ENCODE measurements at places on chromosomes 5 and 9. TPM values are rescaled to one million over a fixed set of nuclear protein-coding genes. Genes with fewer than 3 reads are reported as not detected.

GRCh38 chr9:127968700-127969383 is 11.9 kb downstream of the EEIG1 start:
- H3K36me3 ChIP-seq = no peaks in the 10 kb centered on the region
- no peaks in the 10 kb centered on the region for H3K27me3 ChIP-seq
- H3K4me3 ChIP-seq = no peak overlapping the region
- H3K4me1 ChIP-seq = peaks cover 68% of the 10 kb centered on the region
- DNase-seq = no peak

DNA sequence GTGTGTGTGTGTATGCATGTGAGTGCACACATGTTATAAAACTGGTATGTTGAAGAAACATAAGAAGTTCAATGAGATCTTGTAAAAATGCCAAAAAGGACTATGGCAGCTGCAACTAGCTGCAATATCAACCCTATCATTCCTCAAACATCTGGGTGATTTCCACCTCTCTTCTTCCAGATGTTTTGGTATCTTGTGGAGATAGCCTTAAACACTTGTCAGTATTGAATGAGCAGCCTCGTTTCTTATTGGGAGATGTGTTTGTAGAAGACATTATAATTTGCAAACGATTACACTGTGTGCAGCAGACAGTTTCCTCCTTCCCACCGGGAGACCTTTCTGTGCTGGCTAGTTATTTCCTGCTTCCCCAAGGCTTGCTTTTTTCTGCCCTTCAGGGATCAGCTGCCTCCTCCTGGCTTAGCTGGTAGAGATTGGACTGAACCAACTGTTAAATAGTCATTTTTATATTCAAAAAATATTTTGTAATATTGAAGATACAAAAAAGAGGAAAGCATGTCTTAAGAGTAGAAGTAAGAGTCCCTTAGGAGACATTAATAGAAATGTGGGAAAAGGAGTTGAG is 168.4 kb upstream of the MPDZ start:
- H3K27me3 ChIP-seq = no peaks in the 10 kb centered on the region
- no peak overlapping the region for H3K27ac ChIP-seq
- H3K4me1 ChIP-seq = no peaks in the 10 kb centered on the region

DNA sequence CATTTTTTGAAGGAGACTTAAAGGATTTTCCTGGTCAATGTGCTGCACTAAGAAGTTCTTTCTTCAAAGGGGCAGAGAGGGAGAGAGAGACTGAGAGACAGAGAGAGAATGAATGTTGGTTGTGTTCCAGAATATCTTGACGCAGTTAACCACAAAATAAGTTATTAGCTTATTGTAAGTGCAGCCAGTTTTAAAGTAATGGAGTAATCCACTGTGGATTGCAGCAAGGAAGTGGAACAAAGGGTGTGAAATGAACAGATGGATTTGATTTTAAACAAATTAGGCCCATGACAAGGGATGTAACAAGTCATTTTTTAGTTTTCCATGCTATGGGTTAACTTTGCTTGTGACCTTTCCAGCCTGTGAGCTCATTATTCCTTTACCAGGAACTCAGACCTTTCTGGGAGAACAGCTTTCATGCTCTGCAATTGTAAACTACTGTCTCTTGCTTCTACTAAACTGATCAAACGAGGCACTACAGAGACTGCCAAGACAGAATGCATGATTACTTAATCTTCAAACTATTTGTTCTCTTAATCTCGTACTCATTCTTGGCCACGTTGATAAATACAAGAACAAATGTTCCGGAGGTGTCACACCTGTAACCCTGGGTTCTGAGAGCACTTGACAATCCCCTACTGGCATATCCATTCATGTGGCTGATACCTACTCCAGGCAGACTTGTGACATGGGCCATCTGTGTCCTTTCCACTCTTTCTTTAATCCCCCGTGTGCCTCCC is 131.1 kb downstream of the TLE1 start:
- H3K27me3 ChIP-seq = no peaks in the 10 kb centered on the region
- peaks cover 52% of the 10 kb centered on the region for H3K4me1 ChIP-seq
- no peak overlapping the region for H3K4me3 ChIP-seq
- no peaks in the 10 kb centered on the region for H3K36me3 ChIP-seq
- no peak for DNase-seq
- no peak overlapping the region for H3K27ac ChIP-seq

DNA sequence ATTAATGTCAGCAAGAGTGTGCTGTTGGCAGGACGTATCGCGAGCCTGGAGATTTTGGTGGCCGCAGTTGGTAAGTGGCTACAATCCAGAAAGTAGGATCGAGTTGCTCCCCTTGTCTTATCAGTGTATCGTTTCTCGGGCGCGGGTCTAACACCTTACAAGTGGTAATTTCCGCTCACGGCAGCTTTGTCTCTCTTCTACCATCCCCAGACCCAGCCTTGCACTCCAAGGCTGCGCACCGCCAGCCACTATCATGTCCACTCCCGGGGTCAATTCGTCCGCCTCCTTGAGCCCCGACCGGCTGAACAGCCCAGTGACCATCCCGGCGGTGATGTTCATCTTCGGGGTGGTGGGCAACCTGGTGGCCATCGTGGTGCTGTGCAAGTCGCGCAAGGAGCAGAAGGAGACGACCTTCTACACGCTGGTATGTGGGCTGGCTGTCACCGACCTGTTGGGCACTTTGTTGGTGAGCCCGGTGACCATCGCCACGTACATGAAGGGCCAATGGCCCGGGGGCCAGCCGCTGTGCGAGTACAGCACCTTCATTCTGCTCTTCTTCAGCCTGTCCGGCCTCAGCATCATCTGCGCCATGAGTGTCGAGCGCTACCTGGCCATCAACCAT is 1.1 kb downstream of the PTGER4 start:
- H3K27ac ChIP-seq = no peak overlapping the region
- peaks cover 12% of the 10 kb centered on the region for H3K4me1 ChIP-seq
- no peaks in the 10 kb centered on the region for H3K36me3 ChIP-seq

TTF1 gene
- total RNA-seq = 9.8 TPM
